ENCODE measurements at places on chromosomes 2 and 18. TPM values are rescaled to one million over a fixed set of nuclear protein-coding genes. Genes with fewer than 3 reads are reported as not detected.

The POTEJ gene
- total RNA-seq, result not detected

The MYO3B gene
- total RNA-seq, result not detected

The IER3IP1 gene
- total RNA-seq, result 20.5 TPM

The SLC16A14 gene
- total RNA-seq, result 3.5 TPM

The STARD6 gene
- 0.35 TPM for total RNA-seq

The RESP18 gene
- not detected for total RNA-seq

The GATA6 gene
- total RNA-seq, result 14.9 TPM

The CPO gene
- not detected for total RNA-seq

The DSC1 gene
- not detected for total RNA-seq

The CXCR1 gene
- not detected for total RNA-seq

The HMSD gene
- total RNA-seq, result 0.86 TPM

The HOXD12 gene
- not detected for total RNA-seq

The TUBB8B gene
- total RNA-seq, result not detected

The ALLC gene
- total RNA-seq, result not detected

The ASAP2 gene
- 28.2 TPM for total RNA-seq

The PDE6D gene
- total RNA-seq, result 27.7 TPM

The CTIF gene
- total RNA-seq, result 17.7 TPM

The RIT2 gene
- total RNA-seq, result not detected

The LRPPRC gene
- 40.1 TPM for total RNA-seq

The PGAP1 gene
- total RNA-seq, result 2.3 TPM

The LAPTM4A gene
- 202 TPM for total RNA-seq

The SLC19A3 gene
- not detected for total RNA-seq

The DYNAP gene
- not detected for total RNA-seq

The C2orf74 gene
- total RNA-seq, result 15.4 TPM

The KIF1A gene
- total RNA-seq, result not detected

The PLEK gene
- not detected for total RNA-seq

The IL1RL2 gene
- total RNA-seq, result 1.1 TPM

The SIGLEC15 gene
- total RNA-seq, result not detected

The AKAIN1 gene
- not detected for total RNA-seq

The SNORC gene
- 0.18 TPM for total RNA-seq

The IRS1 gene
- total RNA-seq, result 31.4 TPM

The RUFY4 gene
- total RNA-seq, result not detected

The ALMS1 gene
- total RNA-seq, result 8.9 TPM

Measured in myometrial cell (primary cell).